H1 (cell line): ENCODE measurements at places on chromosomes 7 and 10.
A peak's percentile ranks its signal among the peaks of the same experiment; 100 is the strongest.

DNA sequence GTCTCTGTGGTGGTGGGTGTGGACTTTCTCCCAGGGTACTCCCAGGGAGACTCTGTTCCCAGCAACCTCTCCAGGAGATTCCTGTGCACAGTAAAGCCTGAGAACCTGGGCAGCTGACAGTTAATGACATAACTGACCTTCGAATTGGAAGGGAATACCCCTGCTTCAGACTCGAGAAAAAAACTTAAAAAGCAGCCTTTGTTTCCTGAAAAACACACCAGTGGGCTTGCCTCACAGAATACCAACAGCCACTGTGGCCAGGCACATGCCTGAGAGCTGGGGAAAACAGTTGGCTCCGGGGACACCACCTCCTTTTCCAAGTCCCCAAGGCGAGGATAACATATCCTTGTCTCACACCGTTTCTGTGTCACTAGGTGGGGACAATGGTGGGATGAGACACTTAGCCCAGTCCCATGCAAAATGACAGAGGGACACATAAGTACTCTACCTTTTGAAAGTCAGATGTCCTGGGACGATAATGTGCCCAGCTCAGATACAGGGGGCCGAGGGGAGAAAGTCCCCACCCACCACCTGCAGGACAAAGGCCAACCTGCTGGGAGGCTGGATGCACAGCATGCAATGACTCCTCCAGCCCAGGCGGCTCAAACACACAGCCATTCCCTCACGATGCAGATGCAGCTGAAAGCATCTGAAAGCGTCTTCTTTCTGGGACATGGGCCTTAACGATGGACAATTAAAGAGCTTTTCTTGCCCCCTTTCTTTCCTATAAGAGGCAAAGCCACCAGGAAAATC lies 65.6 kb downstream of the HIPK2 start:
- no peak for DNase-seq

DNA sequence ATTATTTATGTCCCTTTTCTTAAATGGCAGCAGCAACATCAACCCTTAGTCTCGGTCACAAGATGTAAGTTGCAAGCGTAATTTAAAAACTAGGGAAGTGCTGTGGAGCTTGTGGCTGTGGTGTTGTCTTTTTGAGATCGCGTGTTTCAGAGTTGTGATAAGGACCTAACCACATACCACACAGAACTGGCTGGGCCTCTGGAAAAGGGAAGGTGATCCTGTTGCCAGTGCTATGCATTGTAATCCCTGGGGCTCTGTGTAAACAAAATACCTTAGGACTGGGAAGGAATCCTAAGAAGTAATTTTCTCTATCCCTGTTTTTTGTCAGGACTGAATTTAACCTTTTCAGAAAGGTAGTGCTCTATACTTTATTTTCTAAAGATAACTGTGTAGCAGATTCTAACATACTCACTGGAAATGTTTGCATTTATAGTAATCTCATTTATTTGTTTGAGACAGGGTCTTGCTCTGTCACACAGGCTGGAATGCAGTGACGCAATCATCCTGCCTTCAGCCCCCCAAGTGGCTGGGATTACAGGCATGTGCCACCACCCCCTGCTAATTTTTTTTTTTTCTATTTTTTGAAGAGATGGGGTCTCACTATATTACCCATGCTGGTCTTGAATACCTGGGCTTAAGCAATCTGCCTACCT lies 60.4 kb downstream of the INPP5F start:
- DNase-seq: peak; percentile 38

DNA sequence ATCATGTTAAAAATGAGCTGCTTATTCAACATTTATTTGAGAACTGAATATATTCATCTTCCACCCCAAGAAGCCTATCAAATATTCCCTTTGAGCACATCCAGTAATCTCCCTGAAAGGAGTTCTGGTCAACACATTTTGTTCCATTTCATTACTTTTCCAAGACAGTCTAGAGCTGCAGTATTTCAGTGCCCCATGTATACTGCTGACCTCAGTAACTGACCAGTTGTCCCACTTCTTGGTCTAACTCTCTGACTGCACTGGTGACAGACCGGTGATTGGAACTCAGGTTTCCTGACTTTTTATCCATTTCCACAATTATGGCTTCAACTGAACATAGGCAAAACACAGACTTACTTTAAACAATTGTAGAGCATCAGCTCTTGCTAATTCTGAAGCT lies 206.8 kb upstream of the NPSR1 start:
- no peak for DNase-seq

DNA sequence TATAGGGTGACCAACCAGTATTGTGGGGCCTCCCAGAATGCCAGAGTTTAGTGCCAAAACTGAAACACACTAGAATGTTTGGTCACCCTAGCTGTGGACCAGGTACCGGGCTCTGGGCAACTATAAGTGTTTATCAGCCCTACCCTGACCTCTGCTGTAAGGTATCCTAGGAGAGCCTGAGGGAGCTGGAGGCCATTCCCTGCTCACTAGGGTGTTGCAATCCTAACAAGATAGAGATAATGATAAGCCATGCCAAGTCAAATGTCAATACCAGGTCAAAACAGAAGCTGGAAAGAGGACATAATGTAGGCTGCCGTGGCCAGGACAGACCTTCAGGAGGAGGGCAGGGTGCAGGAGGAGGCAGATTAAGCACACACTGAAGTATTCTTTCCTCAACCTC lies 151.8 kb downstream of the KCNMA1 start:
- no peak for DNase-seq

DNA sequence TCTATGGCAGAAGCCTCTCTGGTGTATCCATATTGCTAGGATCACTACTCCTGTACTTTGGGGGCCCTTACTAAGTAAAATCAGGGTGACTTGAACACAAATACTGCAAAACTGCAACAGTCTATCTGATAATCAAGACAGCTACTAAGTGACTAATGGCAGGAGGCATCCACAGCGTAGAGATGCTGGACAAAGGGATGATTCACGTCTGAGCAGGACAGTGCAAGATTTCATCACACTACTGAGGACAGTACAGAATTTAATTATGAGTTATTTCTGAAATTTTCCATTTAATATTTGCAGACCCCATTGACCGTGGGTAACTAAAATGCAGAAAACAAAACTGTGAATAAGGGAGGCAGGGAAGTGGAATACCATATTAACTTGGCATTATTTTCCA lies 10.4 kb downstream of the CUL2 start:
- DNase-seq: no peak

GRCh38 chr7:29878081-29878688 lies 71.9 kb downstream of the WIPF3 start:
- no peak for DNase-seq

GRCh38 chr7:139774376-139774775 lies 3.4 kb downstream of the HIPK2 start:
- DNase-seq: no peak

DNA sequence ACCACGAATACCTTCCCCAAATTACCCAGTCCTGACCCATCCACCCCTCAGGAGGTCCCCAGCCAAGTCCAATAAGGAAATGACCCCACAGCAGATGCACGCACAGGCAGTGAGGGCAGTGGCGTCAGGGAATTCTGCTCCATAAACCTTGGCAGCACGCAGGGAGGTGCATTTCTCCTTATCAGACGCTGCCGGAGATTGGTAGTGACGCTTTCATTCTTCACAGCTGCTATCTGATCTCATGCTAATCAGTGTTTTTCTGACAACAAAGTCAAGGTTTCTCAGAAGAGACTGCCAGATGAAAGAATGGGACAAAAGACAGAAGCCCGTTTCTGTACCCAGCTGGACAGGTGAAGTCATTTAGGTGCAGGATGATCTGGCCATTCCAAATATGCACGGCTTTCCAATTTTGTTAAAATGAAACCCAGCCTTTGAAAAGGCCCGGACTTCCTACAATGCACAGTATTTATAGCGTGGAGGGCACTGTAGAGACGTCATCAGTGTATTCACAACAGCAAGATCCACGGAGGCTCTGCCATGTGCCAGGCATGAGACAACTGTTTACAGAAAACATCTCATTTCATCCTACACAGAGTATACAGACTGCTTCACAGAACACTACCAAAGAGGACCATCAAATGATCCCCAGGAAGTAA lies 35.3 kb downstream of the DIP2C start:
- DNase-seq: peak; percentile 36

DNA sequence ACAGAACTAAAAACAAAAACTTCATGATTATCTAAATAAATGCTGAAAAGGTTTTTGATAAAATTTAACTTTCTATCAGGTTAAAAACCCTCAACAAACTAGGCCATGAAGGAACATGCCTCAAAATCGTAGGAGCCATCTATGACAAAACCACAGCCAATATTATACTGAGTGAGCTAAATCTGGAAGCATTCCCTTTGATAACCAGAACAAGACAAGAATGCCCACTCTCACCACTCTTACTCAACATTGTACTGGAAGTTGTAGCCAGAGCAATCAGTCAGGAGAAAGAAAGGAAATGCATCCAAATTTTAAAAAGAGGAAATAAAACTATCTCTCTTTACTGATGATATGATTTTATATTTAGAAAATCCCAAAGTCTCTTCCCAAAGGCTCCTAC lies 228.7 kb downstream of the CHRM2 start:
- no peak for DNase-seq

DNA sequence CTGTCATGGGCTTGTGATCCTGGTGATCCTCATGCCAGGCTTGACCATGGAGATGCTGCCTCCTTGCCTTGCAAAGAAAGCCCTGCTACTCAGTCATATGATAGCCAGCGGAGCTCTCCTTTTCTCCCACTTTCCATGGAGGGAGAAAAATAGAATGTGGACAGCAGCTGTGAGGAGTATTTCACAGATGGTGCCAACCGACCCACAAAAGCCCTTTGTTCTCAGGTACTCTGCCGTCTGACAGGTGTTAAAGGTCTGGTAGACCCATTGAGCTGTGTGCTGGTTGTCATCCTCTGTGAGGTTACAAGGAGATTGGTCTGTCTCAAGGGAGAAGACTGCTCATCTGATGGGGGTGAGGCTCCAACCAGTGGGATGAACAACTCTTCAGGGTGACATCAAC lies 29.5 kb upstream of the COBL start:
- no peak for DNase-seq

DNA sequence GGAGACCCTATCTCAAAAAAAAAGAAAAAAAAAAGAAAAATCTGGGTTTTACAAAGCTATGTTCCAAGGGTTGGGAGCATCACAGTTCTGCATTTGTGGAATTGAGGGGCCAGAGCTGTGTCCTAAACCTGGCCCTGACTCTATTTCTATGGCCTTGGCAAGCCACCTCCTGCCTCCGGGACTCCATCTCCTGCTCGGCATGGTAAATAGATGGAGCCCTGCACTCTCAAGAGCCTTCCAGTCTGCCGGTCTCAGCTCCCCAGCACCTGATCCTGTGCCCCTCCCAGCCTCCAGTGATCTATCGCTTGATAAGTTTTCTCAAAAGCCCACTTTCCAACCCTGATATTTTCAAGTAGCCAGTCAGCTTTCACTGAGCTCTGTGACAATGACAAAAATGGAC lies 43.0 kb downstream of the KCNH2 start:
- DNase-seq: no peak

- no peak for DNase-seq
These were observed 3.3 kb downstream of the SLC26A3 start for GRCh38 chr7:107799647-107800264.

DNA sequence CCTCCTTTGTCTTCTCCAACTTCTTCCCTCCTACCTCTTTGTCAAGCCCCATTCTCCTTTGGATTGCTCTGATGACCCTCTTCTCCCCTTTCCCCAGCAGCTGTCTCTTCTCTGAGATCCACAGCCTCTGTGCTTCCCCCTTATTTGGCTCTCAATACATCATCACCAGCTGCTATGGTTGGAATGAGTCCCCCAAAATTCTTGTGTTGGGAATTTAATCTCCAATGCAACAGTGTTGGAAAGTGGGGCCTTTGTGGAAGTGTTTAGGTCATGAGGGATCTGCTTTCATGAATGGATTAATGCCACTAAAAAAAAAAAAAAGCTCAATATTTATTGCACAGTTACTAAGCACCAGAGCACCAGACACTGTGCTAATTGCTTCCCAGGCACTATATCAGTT lies 39.2 kb upstream of the FRMD4A start:
- DNase-seq: no peak
